ENCODE measurements at places on chromosomes 4 and X.

DNA sequence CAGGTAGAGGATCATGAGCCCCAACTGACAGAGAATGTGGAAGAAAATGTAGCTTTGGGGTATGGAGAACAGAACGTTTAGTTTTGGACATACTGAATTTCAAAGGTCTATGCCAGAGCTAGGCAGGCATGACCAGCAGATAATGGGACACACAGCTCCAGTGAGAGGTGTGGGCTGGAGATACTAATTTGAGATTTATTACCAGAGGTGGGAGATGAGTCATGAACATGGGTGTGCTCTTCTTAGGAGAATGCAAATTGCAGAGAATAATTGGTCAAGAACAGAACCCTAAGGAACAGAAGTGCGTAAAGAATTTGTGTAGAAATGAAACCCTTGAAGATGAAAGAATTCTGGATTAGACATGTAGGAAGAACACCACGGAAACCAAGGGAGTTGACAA is 125.2 kb downstream of the PACRGL start:
- DNase-seq = no peak

GRCh38 chrX:10189317-10190268 is 32.8 kb downstream of the CLCN4 start:
- DNase-seq = no peak

DNA sequence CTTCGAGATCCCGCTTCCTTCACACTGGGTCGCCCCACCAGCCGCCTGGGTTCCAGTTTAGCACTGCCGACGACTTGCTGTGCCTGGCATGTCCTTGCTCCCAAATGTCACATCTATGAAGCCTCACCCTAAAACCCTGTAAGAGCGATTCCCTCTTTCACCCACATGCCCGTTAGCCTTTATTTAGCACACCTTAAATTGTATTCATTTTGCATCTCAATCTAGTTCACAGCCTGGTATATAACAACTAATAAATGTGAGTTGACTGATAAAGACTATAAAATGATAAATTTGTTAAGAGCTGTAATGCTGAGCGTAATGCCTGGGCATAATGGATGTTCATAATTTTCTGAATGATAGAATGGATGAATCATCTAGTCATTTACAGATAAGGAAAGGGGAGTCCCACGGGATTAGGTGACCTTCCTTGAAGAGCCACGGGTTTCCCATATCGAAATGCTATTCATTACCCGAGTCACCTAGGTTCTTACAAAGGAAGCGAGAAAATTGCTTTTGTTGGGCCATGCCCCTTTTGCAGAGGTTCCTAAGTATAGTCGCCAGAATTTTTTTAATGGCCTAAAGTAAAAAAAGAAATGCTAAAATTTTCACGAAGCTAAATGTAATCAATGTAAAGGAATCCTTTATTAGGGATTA is 1.1 kb upstream of the AP1S2 start:
- no peak for DNase-seq

- no peak for DNase-seq
Observed at GRCh38 chrX:17769701-17770269, 32.5 kb downstream of the SCML1 start.

DNA sequence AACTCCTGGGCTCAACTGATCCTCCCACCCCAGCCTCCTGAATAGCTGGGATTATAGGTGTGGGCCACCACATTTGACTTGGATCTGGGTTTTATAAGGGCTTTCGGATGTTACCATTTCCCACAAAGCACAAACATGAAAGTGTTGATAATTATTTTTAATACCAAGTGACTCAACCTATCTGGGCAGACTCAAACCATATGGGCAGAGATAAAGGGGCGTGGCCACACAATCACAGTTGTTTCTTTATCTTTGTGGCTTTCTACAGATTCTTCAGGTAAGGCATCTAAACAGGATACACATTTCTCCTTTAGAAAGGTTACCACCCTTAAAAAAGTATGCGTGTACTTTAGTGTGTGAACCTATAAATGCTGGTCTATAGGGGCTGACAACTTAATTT is 122.5 kb downstream of the ZNF827 start:
- DNase-seq = no peak

- DNase-seq = no peak
Observed at GRCh38 chrX:67574696-67575095, 30.9 kb downstream of the AR start.

GRCh38 chr4:174420316-174420715 is 102.0 kb downstream of the HPGD start:
- DNase-seq = no peak

- DNase-seq = no peak
Observed at GRCh38 chr4:110589297-110589696, 33.6 kb downstream of the PITX2 start.

GRCh38 chrX:150099316-150099715 is 161.0 kb upstream of the EOLA2 start:
- no peak for DNase-seq

Data from GM04504 (cell line).